MG63 (cell line): ENCODE measurements at places on chromosomes 12 and 14. TPM values are rescaled to one million over a fixed set of nuclear protein-coding genes. Genes with fewer than 3 reads are reported as not detected.

Gene CHD8
- 24.1 and 24.6 TPM in 2 replicates for total RNA-seq

Gene SBNO1
- total RNA-seq: 9.7 and 13.8 TPM in 2 replicates

Gene GNB3
- total RNA-seq: 0.43 TPM in 1 of 2 replicates, not detected in the other

Gene CACNB3
- 13.9 and 19.0 TPM in 2 replicates for total RNA-seq

Gene BMP4
- total RNA-seq: 9.3 and 13.5 TPM in 2 replicates

Gene C12orf60
- total RNA-seq: 0.42 and 2.2 TPM in 2 replicates

Gene OR11H6
- total RNA-seq: not detected in 2 replicates

Gene HVCN1
- not detected in 2 replicates for total RNA-seq

Gene SERPINA6
- total RNA-seq: not detected in 2 replicates

Gene KCNK10
- not detected in 2 replicates for total RNA-seq

Gene TDRD9
- not detected in 2 replicates for total RNA-seq

Gene TAC3
- total RNA-seq: 0.36 TPM in 1 of 2 replicates, not detected in the other

Gene GPR137C
- total RNA-seq: 0.81 and 1.1 TPM in 2 replicates

Gene GOLGA3
- total RNA-seq: 67.0 and 96.0 TPM in 2 replicates

Gene NUAK1
- 1.9 and 4.9 TPM in 2 replicates for total RNA-seq

Gene ABHD12B
- total RNA-seq: not detected in 2 replicates

Gene OTX2
- not detected in 2 replicates for total RNA-seq

Gene GDF3
- total RNA-seq: not detected in 2 replicates

Gene TESPA1
- not detected in 2 replicates for total RNA-seq

Gene SCYL2
- 7.3 and 11.2 TPM in 2 replicates for total RNA-seq

Gene RILPL2
- total RNA-seq: 1.9 and 3.5 TPM in 2 replicates

Gene FSCB
- total RNA-seq: not detected in 2 replicates

Gene TPPP2
- not detected in 2 replicates for total RNA-seq

Gene KCNMB4
- total RNA-seq: 0.26 TPM in 1 of 2 replicates, not detected in the other

Gene ZNF641
- total RNA-seq: 2.9 and 3.4 TPM in 2 replicates

Gene DRAM1
- total RNA-seq: 8.1 and 8.8 TPM in 2 replicates

Gene SLCO1B1
- not detected in 2 replicates for total RNA-seq

Gene MFAP5
- total RNA-seq: 39.0 and 54.5 TPM in 2 replicates

Gene KERA
- not detected in 2 replicates for total RNA-seq

Gene TAS2R8
- not detected in 2 replicates for total RNA-seq

Gene C12orf50
- not detected in 2 replicates for total RNA-seq

Gene ADCY4
- not detected in 2 replicates for total RNA-seq

Gene ITFG2
- total RNA-seq: 12.5 and 14.6 TPM in 2 replicates

Gene COCH
- total RNA-seq: 6.2 and 7.0 TPM in 2 replicates

Gene RIPK3
- total RNA-seq: not detected in 2 replicates

Gene DEGS2
- not detected in 2 replicates for total RNA-seq

Gene PTGDR
- total RNA-seq: not detected in 2 replicates

Gene SYNJ2BP
- total RNA-seq: 8.9 and 9.3 TPM in 2 replicates

Gene ADAM20
- not detected in 2 replicates for total RNA-seq

Gene CLEC1B
- not detected in 2 replicates for total RNA-seq
